ENCODE measurements at places on chromosomes 16 and 17.

- DNase-seq: no peak
Observed at GRCh38 chr17:76685846-76686245, 24.9 kb downstream of the MXRA7 start.

GRCh38 chr16:35533683-35534082 lies 2074.3 kb downstream of the TP53TG3F start:
- DNase-seq: no peak

DNA sequence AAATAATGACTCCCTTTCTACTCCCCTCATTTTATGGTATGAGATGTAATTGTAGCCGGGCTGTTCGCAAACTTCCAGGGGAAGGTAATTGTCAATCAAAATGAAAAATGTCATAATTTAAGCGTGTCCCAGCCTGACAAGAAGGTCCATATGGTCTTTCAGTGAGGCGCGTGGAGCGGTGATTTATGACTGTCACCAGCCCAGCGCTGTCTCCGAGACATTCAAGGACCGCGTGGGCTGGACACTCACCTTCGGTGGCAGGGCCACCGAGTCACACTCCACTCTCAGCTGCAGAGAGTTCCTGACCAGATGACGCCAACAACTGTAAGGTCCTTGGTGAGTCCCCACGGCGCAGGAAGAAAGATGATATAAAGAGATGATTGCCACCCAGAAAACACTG lies 157.7 kb upstream of the TNRC6C start:
- DNase-seq: no peak

- DNase-seq: no peak
Observed at GRCh38 chr17:3636908-3637373, 381 bp downstream of the CTNS start.

DNA sequence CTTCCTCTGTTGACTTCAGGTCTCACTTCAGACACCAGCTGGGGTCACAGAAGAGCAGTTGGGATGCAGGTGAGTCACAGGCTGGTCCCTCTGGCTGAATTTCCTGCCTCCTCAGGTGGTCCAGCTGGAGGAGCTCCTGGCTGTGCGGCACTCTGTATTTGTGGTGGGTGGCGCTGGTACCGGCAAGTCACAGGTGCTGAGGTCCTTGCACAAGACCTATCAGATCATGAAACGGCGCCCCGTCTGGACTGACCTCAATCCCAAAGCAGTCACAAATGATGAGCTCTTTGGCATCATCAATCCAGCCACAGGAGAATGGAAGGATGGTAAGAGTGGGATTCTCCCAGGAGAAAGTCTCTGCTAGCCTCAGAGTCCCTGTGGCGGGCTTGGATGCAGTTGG lies 149.2 kb downstream of the DNAH9 start:
- no peak for DNase-seq

DNA sequence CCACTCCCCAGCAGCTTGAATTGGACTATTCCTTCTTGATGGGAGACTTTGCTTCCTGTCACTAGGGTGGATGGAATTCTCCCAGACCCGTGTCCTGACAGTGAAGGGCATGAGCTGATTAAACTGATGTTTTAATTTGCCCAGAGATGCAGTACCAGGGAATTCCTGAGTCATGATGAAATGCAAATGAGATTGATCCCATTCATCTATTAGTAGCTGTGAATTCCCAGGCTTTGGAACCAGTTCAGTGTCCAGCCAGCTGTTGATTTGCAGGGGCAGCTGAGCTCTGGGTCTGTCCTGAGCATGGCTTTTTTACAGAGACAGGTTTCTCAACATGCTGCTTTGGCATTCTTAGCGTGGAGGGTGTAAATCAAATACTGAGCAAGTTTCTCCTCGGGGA lies 157.9 kb downstream of the PITPNC1 start:
- DNase-seq: no peak

DNA sequence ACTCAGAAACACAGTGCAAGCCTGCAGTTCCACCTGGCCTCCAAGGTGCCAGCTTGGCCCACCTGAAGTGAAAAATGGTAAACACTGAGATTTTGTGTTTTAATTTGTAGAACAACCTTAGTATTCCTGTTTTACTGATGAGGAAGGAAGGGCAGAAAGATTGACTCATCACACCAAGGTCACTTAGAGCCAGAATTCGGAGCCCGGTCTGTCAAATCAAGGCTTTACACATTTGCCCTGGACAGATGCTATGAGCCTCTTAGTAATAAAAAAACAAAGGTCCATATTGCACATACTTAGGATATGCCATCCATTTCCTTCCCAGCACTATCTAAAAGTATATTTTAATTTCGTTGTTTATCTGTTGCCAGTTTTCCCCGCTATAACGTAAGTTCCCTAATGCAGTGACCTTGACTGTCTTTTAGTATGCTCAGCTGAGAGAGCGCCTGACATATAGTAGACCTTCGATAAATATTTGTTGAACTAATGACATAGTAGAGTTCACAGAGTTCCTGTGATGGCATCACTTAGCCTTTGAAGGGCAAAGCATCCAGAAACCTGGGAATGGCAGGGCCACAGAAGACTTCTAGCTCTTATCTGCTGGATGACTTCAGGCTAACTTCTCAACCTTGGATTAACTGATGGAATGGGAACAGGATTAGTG lies 7.2 kb upstream of the TBKBP1 start:
- no peak for DNase-seq

DNA sequence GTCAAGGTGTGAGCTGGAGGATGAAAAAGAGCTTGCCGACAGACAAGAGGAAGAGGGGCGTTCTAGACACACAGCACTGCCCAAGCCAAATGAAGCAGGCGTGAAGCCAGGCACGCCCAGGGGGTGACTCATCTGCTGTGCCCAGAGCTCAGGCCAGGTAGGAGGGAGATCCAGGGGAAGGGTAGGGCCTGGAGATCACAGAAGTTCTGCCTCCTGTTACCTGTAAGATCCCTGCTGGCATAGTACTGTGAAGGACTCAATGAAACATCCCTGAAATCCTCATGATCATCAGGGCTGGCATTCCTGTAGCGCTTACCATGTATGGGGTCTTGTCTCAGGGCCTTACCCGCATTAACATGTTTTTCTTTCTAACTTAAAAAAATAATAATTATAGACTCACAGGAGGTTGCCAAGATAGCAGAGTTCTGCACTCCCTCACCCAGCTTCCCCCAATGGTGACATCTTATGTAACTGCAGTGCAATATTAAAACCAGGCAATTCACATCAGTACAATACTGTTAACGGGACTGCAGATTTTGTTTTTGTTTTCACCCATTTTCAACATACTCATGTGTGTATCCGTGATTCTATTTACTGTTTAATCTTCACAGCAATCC lies 158.6 kb downstream of the XYLT1 start:
- no peak for DNase-seq

- DNase-seq: no peak
Observed at GRCh38 chr17:14545156-14545906, 244.4 kb downstream of the HS3ST3B1 start.

- DNase-seq: no peak
Observed at GRCh38 chr16:84068041-84068440, 25.4 kb upstream of the SLC38A8 start.

- no peak for DNase-seq
Observed at GRCh38 chr17:67833946-67834631, 8.8 kb downstream of the BPTF start.

DNA sequence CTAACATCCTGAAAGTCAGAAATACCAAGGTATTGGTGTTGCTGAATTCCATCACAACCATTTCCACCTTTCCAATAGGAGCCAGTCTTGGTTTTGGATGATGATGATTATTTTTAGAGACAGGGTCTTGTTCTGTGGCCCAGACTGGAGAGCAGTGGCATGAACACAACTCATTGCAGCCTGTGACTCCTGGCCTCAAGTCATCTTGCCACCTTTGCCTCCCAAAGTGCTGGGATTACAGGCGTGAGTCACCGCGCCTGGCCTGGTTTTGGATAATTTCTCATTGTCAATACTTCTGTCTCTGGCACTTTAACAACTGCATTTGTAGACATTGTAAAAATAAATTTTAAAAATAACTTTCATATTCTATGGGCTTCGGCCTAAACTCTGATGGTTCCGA lies 22.6 kb downstream of the STAT5B start:
- DNase-seq: no peak

DNA sequence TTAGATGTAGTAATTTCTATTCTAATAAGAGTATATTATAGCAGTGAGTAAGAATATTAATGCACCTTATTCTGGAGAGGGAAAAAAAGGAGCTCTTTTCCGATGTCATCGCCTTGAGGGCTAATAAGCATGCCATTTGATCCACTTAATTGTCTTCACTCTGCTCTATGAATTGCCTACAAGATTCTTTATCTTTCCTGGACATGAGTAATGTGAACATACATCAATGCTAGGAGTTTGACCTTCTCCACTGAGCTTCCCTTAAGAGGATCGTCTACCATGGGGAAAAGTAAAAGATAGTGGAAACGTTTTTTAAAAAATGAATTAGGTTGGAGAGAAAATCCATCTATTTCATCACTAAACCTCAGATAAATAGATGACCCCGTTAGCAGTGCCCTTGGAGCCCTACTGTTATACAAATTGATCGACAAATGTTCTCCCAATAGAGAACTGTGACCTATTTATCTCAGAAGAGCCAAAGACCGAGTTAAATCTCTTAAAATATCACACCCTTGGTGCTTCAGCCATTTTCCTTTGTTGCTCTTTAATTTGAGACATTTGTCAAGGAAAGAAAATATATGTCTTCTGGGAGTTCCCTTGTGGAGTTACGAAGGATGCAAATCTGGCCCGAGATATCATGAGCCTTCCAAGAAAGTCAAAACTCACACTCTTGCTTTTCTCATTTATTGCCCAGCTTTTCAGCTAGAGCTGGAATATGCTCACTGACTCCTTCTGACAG lies 898.5 kb downstream of the KCNJ2 start:
- DNase-seq: no peak

GRCh38 chr16:74568961-74569631 lies 37.8 kb downstream of the GLG1 start:
- no peak for DNase-seq

- no peak for DNase-seq
Observed at GRCh38 chr17:14922411-14922810, 342.7 kb downstream of the PMP22 start.
